ENCODE measurements at places on chromosomes 1 and 21.

GRCh38 chr1:150487763-150488115, 520 bp downstream of the TARS2 start:
- DNase-seq, result no peak

DNA sequence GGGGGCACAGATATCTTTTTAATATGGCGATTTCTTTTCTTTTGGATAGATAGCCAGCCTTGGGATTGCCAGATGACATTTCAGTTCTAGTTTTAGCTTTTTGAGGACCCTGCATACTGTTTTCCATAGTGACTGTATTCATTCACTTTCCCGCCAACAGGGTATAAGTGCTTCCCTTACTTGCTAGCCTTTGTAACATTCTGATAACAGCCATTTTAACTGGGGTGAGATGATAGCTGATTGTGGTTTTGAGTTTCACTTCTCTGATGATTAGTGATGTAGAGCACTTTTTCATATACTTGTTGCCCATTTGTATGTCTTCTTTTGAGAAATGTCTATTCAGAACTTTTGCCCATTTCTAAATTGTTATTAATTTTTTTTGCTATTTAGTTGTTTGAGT, 151.9 kb downstream of the NTPCR start:
- DNase-seq, result no peak

- DNase-seq, result no peak
Observed at GRCh38 chr1:115560027-115560426, 81.7 kb upstream of the VANGL1 start.

GRCh38 chr1:194975913-194976312, 1632.3 kb downstream of the KCNT2 start:
- DNase-seq, result no peak

DNA sequence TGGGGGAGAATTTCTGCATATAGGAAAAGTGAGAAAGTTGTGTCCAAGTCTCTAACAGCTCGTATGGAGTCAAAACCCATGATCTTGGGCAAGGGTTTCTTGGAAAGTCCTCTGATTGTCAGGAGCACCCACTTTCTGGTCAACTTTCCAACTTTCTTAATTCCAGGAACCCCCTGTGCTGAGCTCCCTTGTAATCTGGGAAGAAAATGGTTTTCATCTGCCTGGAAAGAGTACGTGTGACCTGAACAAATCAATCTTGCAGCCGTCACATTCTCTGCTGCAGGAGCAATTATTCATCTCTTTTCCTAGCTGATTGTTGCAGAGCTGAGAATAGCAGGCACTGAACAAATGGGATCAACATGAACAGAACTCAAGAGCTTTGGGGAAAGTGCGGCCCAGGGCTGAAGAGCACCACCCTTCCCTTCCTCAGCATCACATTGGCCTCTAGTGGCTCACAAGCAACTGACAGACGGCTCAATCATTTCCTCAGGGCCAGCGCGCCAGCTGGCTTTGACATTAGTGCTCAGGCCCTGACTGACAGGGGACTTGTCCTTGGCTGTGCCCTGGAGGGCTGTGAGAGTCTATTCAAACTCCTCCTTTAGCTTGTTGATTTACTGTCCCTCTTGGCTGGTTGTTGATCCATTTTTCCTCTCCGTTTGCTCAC, 295.2 kb downstream of the HLX start:
- no peak for DNase-seq

DNA sequence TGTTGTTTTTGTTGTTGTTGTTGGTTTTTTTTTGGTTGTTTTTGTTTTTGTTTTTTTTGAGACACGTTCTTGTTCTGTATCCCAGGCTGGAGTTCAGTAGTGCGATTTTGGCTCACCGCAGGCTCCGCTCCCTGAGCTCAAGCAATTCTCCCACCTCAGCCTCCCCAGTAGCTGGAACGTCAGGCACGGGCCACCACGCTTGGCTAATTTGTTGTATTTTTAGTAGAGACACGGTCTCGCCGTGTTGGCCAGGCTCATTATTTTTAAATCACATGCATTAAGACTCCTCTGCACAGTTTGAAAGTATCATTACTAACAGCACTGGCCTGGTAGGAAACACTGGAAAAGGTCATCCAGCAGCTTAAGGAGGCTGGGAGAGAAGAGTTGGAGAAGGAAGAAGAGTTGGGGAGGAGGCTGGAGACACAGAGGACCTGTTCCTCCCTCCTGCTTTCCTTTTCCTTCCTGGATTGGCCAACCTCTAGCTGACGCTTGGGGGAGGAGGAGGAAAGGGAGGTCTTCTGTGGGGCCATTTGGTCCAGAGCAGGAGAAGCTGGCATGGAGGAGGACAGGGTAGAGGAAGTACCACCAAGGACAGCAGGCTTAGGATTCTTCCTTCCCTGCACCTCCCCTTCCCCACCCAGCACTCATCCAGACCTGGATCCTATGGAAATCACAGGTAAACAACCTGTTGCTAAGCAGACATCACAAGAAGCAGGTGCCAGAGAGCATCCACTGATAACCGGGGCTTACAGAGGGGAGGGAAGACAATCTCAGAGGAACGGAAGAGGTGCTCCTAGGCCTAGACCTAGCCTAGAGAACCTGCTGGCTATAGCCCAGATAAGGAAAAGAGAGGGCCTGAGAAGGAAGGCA, 71.9 kb upstream of the GOLT1A start:
- DNase-seq, result no peak

Measured in activated T-helper 1 cell treated with anti-CD3 and anti-CD28 coated beads, Interleukin-2, amount 50 U/mL, for 16 hours (primary cell).